ENCODE measurements at places on chromosomes 5 and 9.

GRCh38 chr9:77454663-77455062 is 193.5 kb downstream of the GNA14 start:
- DNase-seq = no peak

GRCh38 chr9:125534971-125535701 is 171.9 kb downstream of the MAPKAP1 start:
- DNase-seq = no peak

DNA sequence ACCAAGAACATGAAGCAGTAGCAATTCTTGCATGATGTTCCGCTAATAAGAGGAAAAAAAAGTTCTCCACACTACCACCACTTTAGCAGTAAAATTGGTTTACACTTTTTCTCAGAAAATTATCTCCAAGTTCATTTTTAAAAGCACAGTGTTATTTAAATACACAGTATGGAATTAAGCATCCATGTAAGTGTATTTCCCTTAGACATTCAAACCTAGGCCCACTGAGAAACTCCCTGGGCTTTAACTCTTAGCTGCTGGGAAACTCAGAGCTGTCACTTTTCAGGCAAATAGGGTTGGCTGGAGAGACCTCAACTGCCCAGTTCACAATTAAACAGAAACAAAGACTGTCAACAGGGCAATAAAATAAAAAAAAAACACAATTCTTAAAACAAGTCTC is 2.7 kb downstream of the GNAQ start:
- DNase-seq = no peak

DNA sequence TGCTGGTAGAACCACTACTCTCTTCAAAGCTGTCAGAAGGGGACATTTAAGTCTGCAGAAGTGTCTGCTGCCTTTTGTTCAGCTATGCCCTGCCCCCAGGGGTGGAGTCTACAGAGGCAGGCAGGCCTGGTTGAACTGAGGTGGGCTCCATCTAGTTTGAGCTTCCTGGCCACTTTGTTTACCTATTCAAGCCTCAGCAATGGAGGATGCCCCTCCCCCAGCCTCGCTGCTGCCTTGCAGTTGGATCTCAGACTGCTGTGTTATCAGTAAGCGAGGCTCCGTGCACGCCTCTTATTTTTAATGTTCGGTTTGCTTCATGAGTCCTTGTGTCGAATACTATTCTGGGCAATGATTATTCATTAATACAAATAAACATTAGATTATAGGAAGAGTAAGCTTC is 3.1 kb upstream of the SLC27A6 start:
- DNase-seq = no peak

DNA sequence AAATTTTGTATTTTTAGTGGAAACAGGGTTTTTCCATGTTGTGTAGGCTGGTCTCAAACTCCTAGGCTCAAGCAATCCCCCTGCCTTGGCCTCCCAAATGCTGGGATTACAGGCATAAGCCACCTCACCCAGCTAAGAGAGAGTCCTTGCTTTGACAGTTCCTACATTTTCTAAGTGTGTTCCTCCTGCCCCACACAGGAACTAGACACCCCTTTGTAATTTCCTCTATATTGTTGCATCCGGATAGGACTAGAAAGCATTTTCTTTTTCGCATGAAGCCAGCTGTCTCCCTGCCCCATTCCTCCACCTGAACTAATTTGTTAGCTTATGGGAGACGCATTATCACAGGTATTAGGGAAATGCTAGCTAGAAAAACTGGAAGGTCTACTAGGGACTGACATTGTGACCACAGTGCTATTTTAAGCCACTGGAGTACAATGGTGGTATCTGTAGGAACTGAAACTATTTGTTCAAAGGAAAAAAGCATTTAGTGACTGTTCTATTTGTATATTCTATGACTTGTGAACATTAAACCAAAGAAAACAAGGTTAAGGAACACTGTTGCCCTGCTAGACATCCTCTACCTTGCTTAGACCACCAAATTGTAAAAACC is 214.1 kb downstream of the SMARCA2 start:
- DNase-seq = no peak

- no peak for DNase-seq
Observed at GRCh38 chr5:115096034-115096769, 73.5 kb downstream of the TRIM36 start.

GRCh38 chr5:88834131-88834462 is 48.9 kb downstream of the MEF2C start:
- DNase-seq = no peak

DNA sequence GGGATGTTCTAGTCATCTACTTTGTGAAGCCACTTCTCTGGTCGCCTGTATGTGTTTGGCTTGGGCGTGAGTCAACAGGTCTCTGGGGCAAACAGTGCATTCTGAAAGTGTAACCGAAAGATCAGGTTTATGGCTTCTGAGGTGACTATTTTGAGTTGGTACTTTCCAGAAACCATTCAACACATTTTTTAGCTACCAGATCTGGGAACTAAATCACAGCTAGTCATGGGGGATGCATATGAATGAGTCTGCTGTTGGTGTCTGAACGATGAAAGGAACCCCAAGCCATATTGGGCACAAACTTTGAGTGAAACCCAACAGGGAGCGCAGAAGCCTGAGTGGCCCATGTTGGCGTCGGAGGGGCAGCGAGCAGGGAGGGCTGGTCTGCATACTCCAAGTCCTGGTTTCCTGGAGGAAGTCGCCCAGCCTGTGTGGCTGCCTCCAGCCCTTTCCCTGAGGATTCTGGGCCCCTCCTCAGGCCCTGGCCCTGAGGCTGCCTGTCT is 35.3 kb downstream of the UBE2QL1 start:
- DNase-seq = no peak

DNA sequence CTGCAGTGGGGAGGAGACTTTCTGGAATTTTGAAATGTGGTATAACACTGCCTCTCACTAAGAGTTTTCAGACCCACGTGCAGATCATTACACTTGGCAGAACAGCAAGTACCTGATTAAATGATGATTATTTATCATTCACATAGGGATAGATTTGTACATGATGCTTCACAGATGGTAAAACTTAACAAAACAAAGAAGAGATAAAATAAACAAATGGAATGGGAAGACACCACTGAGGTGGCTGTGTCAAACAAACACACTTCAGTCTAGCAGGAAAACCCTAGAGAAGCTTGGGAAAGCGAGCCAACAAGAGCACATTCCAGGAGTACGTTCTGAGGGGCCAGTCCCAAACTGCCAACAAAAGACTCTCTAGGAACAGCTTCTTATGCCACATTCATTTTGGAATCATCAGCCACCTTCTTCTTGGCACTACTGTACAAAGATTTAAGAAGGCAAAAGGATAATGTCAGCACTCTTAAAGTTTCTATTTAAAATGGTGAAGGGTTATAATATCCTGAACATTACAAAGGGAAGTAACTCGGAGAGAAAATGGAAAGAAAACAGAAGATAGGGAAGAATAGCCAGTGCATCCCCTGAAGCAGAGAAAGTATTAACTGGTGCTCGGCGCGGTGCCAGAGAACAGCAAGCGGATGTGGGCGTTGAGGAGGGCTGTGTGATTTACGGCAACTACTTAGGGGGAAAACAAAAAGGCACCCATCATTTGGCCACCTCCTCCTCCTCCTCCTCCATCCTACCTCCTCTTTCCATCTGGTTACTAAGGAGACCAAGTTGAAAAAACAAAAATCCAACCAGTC is 1.6 kb downstream of the MED27 start:
- DNase-seq = no peak

- no peak for DNase-seq
Observed at GRCh38 chr5:161064297-161064696, 212.3 kb upstream of the ATP10B start.

GRCh38 chr9:101388507-101388993 is 3.7 kb upstream of the BAAT start:
- DNase-seq = no peak

All from stimulated activated CD8-positive, alpha-beta memory T cell treated with anti-CD3 and anti-CD28 coated beads, Interleukin-4, amount 100 ng/mL, for 4 hours (primary cell).